ENCODE measurements at places on chromosomes 2 and 18.

DNA sequence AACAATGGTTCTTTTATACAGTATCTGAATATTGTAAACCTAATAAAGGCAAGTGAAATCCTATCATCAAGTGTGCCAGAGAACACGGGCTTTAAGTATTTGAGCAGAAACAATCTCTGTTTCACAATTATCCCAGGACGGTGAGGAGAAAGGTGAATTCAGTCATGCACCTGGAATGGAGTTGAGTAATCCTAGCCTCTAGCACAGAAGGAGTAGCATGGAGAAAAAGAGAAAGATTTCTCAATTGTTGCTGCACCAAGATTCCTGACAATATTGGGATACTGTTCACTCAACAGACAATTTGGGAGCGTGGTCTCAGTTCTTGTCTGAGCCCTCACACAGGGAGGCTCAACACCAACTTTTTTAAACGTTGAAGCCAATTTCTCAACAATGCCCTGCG lies 510.6 kb downstream of the SOX11 start:
- no peak for DNase-seq

DNA sequence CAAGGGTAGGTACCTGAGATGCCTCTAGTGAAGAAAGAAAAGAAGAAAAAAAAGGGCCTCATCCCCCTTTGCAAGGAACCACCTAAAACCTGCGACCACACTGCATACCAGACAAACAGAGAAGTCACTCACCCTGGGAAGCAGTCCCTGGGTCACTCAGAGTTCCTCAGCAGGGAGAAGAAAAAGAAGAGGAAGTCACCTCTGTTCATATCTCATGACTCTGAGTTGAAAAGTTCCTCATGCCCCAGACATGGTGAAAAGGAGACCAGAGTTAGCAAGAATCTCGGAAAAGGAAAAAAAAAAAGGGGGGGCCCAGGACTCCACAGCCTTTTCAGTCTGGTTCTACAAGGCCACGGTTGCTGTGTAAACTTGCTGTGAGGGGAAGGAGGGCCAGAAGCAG lies 478.4 kb upstream of the NRXN1 start:
- no peak for DNase-seq

DNA sequence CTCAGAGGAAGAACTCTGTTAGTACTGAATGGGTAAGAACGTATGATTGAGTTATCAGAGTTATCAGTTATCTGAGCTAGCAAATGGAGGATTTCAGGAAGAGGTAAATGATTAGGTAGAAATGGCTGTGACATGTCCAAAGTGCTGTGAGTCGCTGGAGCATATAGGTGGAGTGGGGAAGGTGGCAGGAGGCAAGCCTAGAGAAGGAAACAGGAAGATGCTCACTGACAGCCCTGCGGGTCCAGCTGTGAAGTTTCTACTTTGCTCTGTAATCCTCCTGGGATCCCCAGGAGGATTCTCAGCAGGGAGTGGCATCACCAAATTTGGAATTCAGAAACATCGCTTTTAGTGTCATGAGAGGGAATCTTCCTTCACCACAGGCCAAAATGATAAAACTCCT lies 52.0 kb downstream of the GYPC start:
- no peak for DNase-seq

- no peak for DNase-seq
Measured at GRCh38 chr2:168340931-168341330, 93.5 kb upstream of the STK39 start.

All from fibroblast of skin of scalp (primary cell).